ENCODE measurements at places on chromosomes 11 and 22. TPM values are rescaled to one million over a fixed set of nuclear protein-coding genes. Genes with fewer than 3 reads are reported as not detected.

Gene ROBO4
- total RNA-seq, result 9.6 TPM

Gene CDC42BPG
- total RNA-seq, result not detected

GRCh38 chr11:12693479-12694182 lies 19.4 kb downstream of the TEAD1 start:
- peak; percentile 99 for DNase-seq

Gene PDGFD
- not detected for total RNA-seq

Gene PTPN5
- not detected for total RNA-seq

DNA sequence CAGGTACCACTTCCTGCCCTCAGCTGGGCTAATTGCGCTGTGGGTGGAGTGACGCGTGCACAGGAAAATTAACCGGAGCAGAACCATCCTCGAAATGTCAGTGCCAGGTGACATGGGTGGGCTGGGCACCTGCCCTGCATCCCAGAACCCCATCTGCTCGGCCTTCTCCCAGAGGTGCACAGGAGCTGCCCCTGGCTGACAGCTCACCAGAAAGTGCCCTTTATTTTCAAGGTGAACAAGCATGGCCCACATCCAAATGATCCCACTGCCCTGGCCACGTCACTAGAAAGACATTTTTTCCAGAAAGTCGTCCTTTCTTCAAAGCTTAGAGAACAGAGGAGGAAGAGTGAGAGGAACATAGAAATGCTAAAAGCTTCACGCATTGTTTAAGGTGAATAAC lies 4.1 kb upstream of the ELFN2 start:
- no peak for DNase-seq

Gene DRD4
- total RNA-seq, result not detected

Gene CEP57
- 51.1 TPM for total RNA-seq

GRCh38 chr22:21764038-21764804 lies 28.6 kb upstream of the YPEL1 start:
- no peak for DNase-seq

DNA sequence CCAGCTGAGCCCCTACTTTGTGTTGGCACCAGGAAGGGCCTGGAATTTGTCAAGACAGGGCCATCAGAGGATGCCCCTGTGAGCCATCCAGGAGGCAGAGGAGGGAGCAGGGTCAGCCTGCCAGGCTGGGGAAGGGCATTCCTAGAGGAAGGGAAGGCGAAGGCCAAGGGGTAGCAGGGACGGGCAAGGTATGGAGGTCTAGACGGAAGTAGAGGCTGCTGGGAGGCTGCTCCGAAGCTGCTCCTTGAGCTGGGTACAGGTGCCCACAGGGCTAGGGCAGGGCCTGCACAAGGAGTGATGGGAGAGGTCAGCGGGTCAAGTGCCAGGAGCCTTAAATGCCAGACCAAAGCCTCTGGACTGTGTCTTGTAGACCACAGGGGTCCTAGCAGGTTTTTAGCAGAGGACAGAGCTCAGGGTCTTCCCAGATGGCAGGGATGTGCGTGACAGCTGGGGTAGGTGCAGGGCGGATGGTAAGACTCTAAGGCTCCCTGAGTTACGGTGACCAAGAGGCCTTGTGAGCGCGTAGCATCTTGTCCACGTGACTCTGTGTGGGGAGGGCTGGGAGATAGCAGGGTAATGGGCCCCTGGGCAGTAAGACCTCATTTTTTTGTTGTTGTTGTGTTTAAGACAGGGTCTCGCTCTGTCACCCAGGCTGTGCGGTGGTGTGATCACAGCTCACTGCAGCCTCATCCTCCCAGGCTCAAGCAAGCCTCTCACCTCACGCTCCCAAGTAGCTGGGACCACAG lies 31.7 kb upstream of the CSNK1E start:
- DNase-seq, result no peak

DNA sequence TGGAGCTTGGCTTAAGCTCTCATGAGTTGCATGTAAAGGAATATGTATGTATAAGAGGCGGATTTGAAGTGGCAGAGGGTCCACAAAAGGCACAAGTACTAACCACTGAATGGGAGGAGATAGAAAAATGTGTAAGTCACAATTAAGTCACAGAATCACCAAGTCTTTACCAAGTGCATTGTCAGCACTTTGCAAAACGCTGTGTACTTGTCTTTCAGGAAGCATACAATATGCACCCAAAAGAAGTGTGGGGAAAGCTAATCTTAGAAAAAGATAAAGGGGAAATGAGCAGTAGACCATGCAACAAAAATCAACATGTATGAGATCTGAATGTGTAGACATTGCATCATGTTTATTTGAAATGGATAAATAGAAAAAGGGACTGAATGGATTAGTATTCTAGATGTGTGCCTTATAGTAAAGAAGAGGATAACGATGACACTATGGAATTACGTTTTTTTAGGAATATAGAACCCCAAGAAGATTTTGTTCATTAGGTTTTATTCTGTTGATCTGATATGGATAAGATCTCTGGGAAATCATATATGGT lies 4.5 kb downstream of the CNTF start:
- DNase-seq, result no peak

- no peak for DNase-seq
Observed at GRCh38 chr11:67278939-67279588, 10.0 kb upstream of the ANKRD13D start.

Gene ANO5
- total RNA-seq, result not detected

DNA sequence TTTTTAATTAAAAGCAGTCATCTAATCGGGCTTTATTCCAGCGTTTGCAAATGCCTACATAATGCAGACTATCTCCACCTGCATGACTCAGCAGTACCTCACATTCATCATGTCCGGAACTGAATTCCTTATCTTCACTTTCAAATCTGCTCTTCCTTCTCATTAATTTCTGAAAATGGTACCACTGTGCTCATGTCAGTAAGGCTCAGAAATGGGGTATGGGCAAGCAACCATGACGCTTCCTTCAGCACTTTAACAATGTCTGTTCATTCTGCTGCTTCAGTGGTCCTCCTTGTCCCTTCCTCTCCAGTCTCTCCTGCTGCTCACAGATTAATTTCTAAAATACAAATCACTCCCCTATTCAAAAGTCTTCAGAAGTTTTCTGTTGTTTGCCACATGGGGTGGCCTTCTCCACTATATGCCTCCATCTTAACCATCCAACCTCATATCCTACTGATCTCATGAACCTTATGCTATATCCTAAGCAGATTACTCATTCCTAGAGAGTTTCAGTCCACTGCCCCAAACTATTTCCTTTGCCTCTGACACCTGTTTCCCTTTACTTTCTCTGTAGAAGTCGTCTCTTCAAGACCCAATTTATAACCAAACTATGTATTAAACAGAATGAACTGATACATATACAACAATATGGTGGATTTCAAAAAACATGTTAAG lies 7.0 kb downstream of the GTF2H1 start:
- no peak for DNase-seq

DNA sequence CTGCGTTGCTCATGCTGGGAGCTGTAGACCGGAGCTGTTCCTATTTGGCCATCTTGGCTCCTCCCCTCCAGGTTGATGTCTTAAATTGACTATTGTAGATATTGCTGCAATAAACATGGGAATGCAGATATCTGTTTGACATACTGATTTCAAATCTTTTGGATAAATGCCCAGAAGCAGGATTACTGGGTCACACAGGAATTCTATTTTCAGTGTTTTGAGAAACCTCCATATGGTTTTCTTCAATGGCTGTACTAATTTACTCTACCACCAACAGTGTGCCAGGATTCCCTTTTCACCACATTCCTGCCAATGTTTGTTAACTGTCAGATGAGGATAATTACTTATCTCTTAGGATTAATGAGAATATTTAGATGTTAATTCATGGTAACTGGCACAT lies 467.0 kb downstream of the LUZP2 start:
- no peak for DNase-seq

Gene ALDH3B1
- total RNA-seq, result 17.4 TPM

GRCh38 chr22:29307596-29308147 lies 1.2 kb downstream of the GAS2L1 start:
- DNase-seq, result no peak

Gene MMP20
- total RNA-seq, result not detected

DNA sequence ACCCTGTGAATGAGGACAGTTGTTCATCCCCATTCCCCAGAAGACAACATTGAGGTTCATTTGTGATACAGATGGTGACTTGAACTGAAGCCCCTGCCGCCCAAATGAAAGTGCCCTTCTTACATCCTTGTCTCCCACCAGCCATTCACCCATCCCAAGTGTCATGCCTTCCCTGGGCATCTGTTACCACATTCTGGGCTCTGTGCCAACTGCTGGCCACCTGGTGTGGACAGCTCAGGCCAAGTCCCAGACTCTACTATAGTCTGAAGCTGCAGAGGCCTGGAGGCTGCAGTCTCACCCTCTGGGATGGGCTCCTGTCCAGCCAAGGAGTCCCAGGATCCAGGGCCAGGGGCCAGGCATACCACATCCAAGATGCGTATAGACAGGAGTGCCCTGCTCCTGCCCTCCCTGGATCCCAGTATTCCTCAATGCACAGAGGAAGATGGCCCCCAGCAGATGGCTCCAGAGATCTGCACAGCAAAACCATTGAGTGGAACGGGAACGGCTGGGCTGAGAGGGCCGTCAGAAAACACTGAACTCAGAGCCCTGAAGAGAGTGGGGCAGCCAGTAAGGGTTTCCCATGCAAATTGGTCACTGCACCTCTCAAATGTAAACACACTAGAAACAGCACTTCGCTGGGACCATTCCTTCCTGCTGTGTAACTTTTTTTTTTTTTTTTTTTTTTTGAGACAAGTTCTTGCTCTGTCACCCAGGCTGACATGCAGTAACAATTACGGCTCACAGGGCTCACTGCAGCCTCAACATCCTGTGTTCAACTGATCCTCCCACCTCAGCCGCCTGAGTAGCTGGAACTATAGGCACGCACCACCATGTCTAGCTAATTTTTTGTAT lies 22.8 kb downstream of the ARRB1 start:
- peak; percentile 96 for DNase-seq

Gene PNPLA2
- 10.5 TPM for total RNA-seq

DNA sequence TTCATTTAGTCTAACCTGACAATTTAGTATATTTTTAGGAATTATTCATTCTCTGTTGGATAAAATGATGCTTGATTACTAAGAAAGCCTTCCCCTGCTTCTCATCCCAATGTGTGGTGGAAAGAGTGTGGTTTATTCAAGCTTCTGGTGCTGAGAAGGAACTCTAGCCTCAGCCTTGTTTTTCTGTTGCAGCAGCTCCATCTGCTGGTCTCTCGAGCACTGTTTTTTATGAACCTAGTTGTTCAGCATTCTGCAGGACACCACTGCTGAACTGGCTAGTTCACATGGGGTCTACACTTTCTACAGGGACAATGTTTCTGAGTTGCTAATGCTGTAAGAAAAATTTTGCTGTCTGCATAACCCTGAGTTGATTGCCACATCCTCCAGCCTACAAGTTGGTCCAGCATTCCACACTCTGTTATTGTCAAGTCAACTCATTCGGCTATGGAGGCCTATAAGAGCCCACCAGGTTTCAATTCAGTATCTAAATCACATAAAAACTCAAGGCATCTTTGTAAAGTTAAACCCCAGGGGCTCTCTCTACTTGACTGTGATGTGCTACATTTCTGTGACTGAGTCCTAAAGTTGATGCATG lies 14.3 kb downstream of the OR2AG2 start:
- peak; percentile 59 for DNase-seq

Gene OR2AG2
- total RNA-seq, result 0.84 TPM

DNA sequence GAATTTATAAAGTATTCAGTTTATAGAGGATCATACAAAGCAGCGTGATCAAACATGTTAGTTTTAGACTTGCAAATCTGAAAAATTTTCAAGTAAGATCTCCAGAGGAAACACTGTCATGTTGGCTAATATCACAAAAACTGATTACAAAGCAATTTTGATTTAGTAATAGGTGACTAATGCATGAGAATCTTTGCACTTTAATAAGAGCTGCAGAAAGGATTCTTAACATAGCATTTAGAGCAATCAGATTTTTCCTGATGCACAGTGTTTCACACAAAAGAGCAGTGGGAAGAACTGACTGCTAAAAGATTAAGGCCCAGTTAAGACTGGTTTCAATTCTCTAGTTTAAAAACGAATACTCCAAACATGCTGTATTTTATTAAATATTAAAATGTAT lies 321.2 kb downstream of the GUCY1A2 start:
- peak; percentile 16 for DNase-seq

GRCh38 chr22:43047605-43048004 lies 32.7 kb upstream of the PACSIN2 start:
- DNase-seq, result no peak

Gene TMPRSS4
- total RNA-seq, result not detected

DNA sequence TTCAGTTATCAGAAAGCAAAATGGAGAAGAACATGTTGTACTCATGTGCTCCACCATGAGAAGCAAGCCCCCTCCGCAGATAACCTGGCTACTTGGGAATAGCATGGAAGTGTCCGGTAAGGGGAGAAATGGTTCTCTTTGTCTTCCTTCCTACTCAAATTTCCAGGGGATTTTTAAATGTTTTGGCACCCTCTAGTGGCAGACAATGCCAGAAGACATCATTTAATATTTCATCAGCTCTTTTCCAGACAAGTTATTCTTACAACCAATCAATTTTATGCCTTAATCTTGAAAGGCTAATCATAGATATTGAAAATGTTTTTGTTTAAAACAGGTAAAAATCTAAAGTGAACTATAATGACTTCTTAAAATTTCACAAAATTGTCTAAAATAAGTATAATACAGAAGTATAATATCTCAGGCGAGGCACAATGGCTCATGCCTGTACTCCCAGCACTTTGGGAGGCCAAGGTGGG lies 15.7 kb downstream of the CRTAM start:
- DNase-seq, result peak; percentile 80

GRCh38 chr11:115222218-115222862 lies 281.9 kb downstream of the CADM1 start:
- DNase-seq, result peak; percentile 80

Gene SLC17A6
- total RNA-seq, result not detected

Gene A4GALT
- total RNA-seq, result 3.9 TPM

DNA sequence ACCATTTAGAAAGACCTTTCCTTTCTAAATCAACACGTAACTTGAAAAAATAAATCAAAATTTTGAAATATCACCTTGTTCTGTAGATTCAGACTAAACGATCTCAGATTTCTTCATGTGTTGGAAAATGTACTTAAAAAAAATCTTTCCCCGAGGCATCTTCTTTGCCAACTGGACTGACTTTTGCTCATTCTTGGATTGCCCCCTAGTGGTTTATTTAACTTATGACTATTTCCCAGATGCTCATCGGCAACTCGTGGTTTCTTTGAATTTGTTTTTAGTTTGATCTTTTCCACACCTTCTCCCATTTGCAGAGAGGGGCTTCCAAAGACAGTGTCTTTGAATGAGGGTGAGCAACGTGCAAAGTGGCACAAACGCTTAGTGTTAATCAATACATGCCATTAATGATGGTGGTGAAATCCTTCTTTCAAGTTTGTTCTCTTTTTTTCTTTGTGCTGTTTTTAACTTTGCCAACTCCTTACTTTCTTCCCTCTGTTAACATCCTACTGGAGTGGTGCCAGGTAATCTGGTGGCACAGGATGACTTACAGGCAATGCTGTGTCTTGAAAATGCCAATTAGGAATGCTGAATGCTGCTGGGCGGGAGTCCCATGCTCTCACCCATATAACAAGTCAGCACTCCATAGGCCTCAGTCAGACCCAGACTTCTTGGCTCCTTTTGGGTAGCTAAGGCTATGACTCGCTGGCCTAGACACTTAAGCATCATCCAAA lies 18.3 kb downstream of the PRSS23 start:
- DNase-seq, result peak; percentile 79

Gene KCNJ1
- total RNA-seq, result not detected

GRCh38 chr11:126352934-126353801 lies 2.3 kb upstream of the ST3GAL4 start:
- DNase-seq, result peak; percentile 87
